ENCODE measurements at places on chromosomes 1 and 21.

GRCh38 chr1:81542196-81542595 is 258.5 kb upstream of the ADGRL2 start:
- DNase-seq: no peak

GRCh38 chr1:9902060-9902452 is 8.0 kb downstream of the CTNNBIP1 start:
- no peak for DNase-seq

DNA sequence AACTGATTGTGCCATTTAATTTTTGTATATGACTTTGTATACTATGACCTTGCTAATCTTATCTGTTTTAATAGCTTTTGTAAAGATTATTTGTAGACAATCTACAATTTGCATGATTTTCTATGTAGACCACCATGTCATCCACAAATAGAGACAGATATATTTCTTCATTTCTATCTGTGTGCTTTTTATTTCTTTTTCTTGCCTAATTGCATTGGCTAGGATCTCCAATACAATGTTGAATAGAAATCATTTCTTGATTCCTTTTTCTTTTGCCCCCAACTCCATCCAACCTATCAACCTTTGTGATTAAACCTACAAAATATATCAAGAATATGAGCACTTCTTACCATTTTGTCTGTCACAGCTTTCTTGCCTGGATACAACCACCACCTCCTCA is 232.6 kb upstream of the POU3F1 start:
- DNase-seq: no peak

- no peak for DNase-seq
These were observed 70.3 kb downstream of the TNFSF18 start for GRCh38 chr1:172980456-172980855.

DNA sequence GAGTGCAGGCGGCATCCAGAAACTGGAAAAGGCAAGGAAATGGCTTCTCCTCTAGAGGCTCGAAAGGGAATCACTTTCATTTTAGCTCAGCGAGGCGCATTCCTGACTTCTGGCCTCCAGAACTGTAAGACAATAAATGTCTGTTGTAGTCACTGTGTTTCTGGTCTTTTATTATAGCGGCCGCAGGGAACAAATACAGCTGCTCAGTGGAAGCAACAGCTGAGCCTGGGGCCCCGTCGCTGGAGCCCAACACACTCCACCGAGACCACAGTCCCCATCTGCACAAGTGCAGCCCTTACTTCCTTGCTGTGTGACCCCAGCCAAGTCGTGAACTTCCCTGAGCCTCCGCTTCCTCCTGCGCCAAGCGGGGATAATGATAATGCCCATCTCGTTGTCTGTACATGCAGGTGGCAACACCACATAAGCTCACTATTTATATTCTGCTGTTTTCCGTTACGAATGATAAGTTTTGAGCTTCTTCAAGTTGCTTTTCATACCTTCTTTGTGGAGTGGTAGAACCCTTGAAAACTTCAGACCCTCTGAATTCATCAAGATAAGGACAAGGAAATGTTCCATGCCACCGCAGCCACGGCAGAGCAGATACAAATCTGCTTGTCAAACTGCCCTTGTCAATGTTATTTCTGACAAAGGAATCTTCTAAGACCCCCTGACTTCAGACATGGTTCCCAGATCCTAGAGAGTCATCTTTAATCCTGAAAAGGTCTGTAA is 3.2 kb upstream of the LAPTM5 start:
- peak; percentile 58 for DNase-seq

DNA sequence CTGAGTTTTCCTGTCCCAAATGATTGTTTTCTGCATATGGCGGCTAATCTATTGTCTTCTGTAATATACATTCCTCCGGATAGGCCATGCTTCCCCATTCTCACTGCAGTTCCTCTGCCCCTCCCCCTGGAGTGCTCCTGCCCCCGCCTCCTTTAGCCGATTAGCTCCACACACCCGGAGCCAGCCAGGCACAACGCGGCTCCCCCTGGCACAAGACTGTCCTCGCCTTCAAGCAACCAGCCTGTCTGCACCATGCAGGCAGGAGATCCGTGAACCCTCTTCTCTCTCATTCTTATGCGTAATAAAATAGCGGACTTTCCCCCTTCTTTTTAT is 18.0 kb downstream of the SERTAD4 start:
- DNase-seq: peak; percentile 80

- DNase-seq: no peak
These were observed 147.1 kb downstream of the CACNA1E start for GRCh38 chr1:181630398-181630797.

DNA sequence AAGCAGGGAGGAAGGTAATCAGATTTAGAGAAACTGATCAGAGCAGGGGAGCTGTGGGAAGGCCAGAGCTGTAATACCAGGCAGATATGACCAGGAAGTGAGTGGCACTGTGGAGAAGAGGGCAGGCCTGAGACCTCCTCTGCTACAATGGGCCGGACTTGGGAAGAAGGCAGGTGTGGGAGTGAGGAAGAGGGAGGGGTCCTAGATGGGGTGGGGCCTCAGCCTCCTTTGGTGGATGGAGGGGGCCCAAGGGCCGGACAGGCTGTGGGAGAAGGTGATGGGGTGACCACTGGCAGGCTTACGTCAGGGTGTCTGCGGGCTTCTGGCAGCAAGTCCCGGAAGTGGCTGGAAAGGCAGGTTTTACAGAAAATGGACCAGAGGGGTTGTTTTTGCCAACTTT is 5.0 kb upstream of the HPCA start:
- peak; percentile 16 for DNase-seq

GRCh38 chr1:158933621-158934020 is 2.3 kb downstream of the PYHIN1 start:
- no peak for DNase-seq

- DNase-seq: no peak
These were observed 989.8 kb upstream of the B3GALT2 start for GRCh38 chr1:194176212-194176611.

- no peak for DNase-seq
These were observed 110.7 kb downstream of the VPS13D start for GRCh38 chr1:12340544-12340930.

DNA sequence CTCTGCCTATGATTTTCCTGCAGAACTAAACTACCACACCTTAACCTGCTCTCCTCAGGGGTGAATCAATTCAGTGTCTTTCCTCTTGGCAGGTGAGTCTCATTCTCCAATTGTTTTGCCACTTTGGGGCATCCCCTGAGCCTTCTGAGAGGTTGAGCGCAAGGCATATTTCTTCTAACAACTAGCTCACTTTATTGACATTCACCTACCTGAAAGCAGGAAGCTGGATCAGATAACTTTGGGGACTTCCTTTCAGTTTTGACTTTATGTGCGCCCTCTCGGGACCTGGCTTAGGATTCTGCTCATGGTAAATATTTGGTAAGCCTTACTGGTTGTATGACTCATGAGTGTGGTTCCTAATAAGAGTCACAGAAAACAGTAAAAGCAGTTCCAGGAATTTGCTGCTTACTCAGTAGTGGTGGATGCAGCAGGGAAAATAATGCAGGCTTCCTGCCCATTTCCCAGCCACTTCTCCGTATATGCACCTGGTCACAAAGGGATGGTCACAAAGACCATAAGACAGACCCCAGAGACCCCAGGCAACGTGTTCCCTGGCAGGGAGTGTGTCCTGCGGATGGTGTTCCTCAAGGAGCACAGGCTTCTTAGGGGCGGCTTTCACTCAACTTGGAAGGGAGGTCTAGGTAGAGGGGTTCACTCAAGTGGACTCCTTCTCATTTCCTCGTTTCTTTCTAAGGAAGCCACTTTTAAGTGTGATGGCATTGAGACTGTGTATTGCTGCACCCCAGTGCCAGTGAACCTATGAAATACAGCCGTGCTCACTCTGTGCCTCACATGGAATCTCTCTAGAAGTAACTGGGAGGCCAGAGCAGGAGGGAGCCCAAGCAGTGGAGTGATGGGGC is 22.0 kb upstream of the BATF3 start:
- no peak for DNase-seq

- no peak for DNase-seq
These were observed 30.7 kb upstream of the IFNAR2 start for GRCh38 chr21:33199100-33199464.

- no peak for DNase-seq
These were observed 47.4 kb downstream of the KCNN3 start for GRCh38 chr1:154822717-154823116.

GRCh38 chr1:151368393-151369301 is 3.9 kb downstream of the SELENBP1 start:
- no peak for DNase-seq

DNA sequence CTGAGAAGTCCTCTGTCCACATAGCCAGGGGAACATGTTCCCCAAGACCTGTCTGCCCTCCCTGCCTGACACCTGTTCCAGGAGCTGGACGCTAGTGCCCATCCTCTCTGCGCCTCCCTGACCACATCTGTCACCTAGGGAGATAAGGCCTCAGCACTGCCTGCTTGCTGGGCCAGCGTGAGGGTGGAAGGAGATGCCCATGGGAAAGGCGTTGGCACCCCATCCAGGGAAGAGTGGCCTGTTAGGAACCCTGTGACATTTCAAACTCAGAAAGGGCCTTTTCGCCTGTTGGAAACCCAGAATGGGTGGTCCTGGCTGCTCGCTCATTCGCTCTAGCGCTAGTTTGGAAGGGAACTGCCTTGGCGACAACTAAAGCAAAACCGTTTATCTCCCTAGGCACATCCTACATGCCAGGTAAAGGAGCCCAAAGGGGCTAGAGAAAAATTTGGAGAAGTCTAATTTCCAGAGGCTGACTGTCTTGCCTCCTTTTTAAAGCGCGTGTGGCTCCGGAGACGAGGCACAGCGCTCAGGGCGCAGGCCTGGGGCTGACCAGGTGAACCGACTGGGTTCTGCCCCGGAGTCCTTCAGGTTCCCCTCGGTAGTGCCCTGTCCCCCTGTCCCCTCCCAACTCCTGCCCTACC is 410 bp downstream of the ACTA1 start:
- DNase-seq: no peak

DNA sequence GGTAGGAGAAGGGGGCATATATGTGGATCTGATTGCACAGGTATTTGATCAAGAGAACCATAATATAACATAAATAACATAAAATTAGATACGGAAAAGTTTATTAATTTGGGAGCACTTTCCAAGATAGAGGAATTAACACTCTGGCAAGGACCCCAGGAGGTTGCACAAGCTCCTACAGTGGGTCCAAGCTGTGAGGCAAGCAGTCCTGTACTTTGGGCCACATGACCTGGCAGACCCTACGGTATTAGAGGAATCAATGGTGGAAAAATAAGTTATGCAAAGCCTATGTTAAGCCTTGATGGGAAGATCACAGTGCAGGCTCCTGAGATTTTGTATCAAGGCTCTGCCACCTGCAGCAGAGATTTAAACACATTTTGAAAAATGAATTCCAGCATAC is 220.1 kb downstream of the COL24A1 start:
- no peak for DNase-seq

DNA sequence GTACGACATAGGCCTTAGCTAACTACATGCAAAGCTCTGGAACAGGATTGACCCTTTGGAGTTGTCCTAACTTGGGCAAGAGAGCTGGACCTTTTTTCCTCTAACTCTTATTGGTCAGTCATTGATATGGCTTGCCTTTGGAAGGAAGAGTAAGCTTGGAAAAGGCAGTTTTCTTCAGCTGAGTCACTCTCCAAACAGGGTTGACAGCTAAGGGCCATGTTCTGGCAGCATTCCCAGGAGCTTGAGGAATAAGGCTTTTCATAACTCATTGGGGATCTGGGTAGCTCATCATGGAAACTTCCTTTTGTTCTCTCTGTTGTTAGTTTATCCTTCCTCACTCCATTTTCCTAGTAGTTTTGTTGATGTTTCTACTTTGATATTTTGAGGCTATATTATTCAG is 14.5 kb upstream of the ERRFI1 start:
- no peak for DNase-seq

- DNase-seq: no peak
These were observed 10.2 kb downstream of the HNRNPU start for GRCh38 chr1:244854166-244854565.

DNA sequence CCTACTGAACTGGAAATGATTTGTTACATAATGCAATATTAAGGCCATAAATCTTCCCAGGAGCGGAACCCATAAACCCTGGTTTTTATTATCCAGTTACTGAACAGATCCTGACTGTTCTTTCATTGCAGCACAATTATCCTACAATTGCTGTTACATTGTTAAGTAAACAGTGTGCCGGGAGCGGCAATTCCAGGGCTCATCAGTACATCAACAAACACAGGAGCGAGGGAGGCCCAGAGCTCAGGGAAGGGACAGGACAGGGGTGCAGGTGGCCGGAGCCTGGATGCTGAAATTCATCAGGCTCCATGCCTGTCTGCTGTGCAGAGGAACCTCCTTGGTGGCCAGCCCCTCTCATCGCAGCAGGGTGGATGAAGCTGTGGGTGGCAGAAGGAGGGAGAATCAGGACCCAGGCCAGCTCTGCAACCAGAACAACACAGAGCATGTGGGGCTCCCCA is 544.7 kb downstream of the NPHP4 start:
- DNase-seq: no peak

GRCh38 chr1:197178998-197179397 is 32.5 kb upstream of the ASPM start:
- DNase-seq: no peak

- no peak for DNase-seq
These were observed 731 bp downstream of the EFNA4 start for GRCh38 chr1:155064111-155064831.

DNA sequence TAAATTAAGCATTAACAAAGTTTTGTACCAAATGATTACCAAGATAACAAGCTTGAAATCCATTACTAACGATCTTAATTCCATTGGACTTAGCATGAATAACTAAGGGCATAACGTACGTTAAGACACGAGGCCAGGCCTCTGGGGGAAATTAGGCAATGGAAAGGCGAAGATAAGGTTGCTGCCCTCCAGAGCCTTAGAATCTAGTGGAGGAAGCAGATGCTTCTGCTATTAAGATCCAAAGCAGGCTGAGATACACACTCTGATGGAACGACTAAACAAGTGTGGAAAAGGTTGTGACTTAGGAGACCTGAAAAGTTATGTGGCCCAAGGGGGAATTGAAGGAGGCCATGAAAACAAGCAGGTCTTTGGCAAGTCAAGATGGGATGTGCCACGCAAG is 6.0 kb downstream of the AKNAD1 start:
- DNase-seq: no peak

DNA sequence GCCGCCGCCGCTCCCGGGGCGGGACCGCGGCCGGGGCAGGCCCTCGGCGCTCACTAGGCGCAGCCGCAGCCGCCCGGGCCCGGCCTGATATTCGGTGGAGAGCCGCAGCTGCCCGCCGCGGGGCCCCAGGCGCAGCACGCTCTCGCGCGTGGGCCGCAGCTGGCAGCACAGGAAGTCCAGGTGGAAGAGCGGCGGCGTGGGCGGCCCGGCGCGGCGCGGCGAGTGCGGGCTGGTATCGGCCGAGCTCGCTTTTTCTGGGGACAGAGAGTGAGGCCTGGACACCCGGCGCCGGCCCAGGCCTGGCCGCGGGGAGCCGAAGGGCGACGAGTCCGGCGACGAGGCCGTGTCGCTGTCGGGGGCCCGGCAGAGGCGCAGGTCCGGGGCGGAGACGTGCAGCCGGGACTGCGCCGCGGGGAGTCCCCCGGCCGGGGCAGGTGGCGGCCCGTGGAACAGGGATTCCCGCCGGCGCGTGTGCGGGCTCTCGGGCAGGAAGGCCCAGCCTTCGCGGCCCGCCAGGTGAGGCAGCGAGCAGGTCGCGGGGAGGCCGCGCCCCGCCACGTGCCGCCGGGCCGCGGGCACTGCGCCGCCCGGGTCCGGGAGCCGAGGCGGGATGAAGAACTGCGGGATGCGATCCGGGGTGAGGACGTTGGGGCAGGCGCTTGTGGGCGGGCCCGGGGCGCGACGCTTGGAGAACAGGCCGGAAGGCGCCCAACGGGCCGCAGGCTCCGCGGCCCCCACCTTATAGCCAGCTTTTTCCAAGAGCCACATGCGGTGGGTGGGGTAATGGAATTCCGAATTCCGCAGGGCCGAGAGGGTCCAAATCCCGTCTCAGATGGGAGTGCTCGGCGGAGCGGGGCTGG is 1.2 kb downstream of the C2CD4D start:
- no peak for DNase-seq

- DNase-seq: no peak
These were observed 244.5 kb downstream of the GPR52 start for GRCh38 chr1:174692313-174692712.

Data from left hindlimb (tissue), 1 donor.